SK-N-MC (cell line): ENCODE measurements at places on chromosomes 6 and 20.
A peak's percentile ranks its signal among the peaks of the same experiment; 100 is the strongest.

DNA sequence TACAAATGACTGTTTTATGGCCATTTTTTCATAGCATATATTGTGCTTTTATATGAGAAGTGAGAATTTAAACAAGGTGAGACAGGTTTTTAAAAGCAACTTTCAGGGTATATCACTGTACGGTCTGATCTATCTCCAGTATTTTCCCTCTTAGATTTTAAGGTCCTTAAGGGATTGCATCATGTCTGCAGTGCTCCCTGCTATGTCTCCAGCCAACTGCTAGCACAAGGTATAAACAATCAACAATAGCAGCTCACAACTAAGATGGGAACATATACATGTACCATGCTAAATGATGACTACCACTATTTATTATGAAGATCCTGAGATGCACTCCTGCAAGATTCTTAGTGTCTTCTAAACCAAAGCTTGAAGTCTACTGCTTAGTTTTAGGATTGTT, 7.2 kb downstream of the FUCA2 start:
- no peak for DNase-seq

GRCh38 chr6:24719125-24719971, at the start of gene C6orf62:
Gene C6orf62 (minus strand): TSS chr6:24719154. CDS start chr6:24718668, 486 bp downstream.
- peak; percentile 68 for DNase-seq

- DNase-seq: no peak
These were observed 25.2 kb downstream of the CAPN11 start for GRCh38 chr6:44183783-44184182.

DNA sequence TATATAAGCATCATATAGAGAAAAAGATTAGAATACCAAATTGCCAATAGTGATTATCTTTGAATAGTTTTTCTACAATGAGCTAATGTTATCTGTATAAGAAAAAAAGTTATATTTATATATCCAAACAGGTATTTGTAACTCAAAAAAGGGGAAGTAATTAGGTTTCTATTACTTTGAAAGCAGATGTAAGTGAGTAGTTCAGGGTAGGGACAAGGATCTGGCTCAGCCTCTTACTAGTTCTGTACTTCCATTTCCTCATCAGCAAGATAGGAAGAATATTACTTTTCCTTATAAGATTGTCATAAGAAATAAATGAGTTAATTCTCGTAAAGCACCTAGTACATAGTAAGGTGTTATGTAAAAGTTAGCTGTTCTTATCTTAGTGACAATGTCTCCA, 32.2 kb downstream of the AHI1 start:
- DNase-seq: no peak

GRCh38 chr6:43933148-43933885, 163.3 kb downstream of the VEGFA start:
- DNase-seq: no peak

- DNase-seq: no peak
These were observed 232.5 kb upstream of the ASCC3 start for GRCh38 chr6:101113468-101114260.

DNA sequence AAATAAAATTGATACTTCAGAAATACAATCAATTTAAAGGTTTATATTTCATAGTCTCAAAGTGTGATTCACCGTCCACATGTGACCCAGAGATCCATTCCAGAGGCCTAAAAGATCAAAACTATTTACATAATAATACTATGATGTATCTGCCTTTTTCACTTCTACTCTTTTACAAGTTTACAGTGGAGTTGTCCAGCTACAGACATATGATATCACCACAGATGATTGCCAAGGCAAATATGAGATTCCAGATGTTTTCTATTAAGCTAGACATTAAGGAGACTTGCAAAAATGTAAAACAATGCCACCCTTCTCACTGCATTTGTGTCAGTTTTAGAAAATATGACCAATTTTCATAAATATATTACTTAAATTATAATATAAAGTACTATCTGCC, 443.7 kb downstream of the GJA1 start:
- DNase-seq: no peak

GRCh38 chr20:45695496-45695895, 6.3 kb upstream of the WFDC13 start:
- DNase-seq: no peak

GRCh38 chr20:38834868-38835267, 29.4 kb downstream of the PPP1R16B start:
- no peak for DNase-seq

GRCh38 chr6:44712353-44713111, 325.0 kb downstream of the CDC5L start:
- DNase-seq: no peak
